Fibroblast of villous mesenchyme (primary cell): ENCODE measurements at places on chromosomes 12 and 14. TPM values are rescaled to one million over a fixed set of nuclear protein-coding genes. Genes with fewer than 3 reads are reported as not detected.

RERGL gene
- total RNA-seq, result 0.32 TPM in 1 of 2 replicates, not detected in the other

GPR84 gene
- not detected in 2 replicates for total RNA-seq

FLRT2 gene
- 12.9 and 14.7 TPM in 2 replicates for total RNA-seq

CCDC198 gene
- total RNA-seq, result not detected in 2 replicates

BDKRB2 gene
- 51.5 and 105 TPM in 2 replicates for total RNA-seq

LRP1 gene
- 228 and 277 TPM in 2 replicates for total RNA-seq

CHPT1 gene
- total RNA-seq, result 24.8 and 35.4 TPM in 2 replicates

ANP32D gene
- total RNA-seq, result not detected in 2 replicates

TEX52 gene
- not detected in 2 replicates for total RNA-seq

SLC39A5 gene
- not detected in 2 replicates for total RNA-seq

CKB gene
- 9.0 and 17.7 TPM in 2 replicates for total RNA-seq

GRIN2B gene
- total RNA-seq, result under 0.01 TPM in 1 of 2 replicates, not detected in the other

PARP2 gene
- total RNA-seq, result 11.9 and 12.5 TPM in 2 replicates

OR6S1 gene
- total RNA-seq, result not detected in 2 replicates

HOXC13 gene
- 0.32 TPM in 1 of 2 replicates, not detected in the other for total RNA-seq

GCH1 gene
- total RNA-seq, result 2.3 and 9.1 TPM in 2 replicates

NTN4 gene
- 51.9 and 135 TPM in 2 replicates for total RNA-seq

CSRP2 gene
- total RNA-seq, result 64.3 and 131 TPM in 2 replicates

LRTM2 gene
- not detected in 2 replicates for total RNA-seq

HSPB8 gene
- total RNA-seq, result 11.6 and 22.0 TPM in 2 replicates

CTSG gene
- not detected in 2 replicates for total RNA-seq

DTX1 gene
- total RNA-seq, result not detected in 2 replicates

ADCK1 gene
- 6.5 and 10.3 TPM in 2 replicates for total RNA-seq

FKBP3 gene
- total RNA-seq, result 22.2 and 30.7 TPM in 2 replicates

NGB gene
- total RNA-seq, result not detected in 2 replicates

SDS gene
- not detected in 2 replicates for total RNA-seq

DDX47 gene
- 71.2 and 118 TPM in 2 replicates for total RNA-seq

FSCB gene
- under 0.01 TPM in 1 of 2 replicates, not detected in the other for total RNA-seq

FLVCR2 gene
- total RNA-seq, result 0.43 and 0.64 TPM in 2 replicates
